ENCODE measurements at places on chromosomes 3 and 15. TPM values are rescaled to one million over a fixed set of nuclear protein-coding genes. Genes with fewer than 3 reads are reported as not detected.

DNA sequence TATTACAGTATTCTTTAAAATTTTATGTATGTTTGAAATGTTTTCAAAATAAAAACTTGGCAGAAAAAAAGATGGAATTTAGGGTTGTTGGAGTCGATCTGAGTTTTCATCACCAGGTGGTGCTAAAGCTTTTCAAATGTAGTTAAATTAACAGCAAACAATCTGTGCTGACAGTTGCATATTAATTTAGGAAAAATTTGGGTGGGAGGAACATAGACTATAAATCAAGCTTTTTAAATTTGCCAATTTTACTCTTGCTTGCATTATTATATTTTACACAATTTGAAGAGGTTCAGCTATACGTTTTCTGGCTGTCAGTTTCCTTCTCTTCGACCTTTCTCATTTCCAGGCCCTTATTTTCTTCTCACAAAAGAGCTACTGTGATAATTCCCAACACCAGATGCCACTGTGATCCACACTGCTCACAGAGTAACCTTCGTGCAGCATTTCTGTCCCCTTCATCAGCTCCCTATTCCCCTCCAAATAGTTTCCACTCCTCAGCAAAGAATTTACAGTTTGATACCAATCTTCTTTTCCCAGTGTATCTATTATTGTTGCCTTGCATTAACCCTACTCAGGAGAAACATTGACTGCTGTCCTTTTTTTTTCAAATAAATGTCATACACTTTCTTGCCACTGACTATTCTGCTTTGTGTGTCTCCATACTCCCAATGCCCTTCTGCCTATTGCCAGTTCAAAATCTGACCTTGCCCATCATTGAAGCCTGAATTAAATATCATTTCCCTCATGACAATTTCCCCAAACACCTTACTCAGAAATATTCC is 53.4 kb upstream of the EIF5A2 start:
- no peaks in the 10 kb centered on the region for H3K36me3 ChIP-seq
- no peaks in the 10 kb centered on the region for H3K4me1 ChIP-seq
- no peak overlapping the region for H3K4me3 ChIP-seq

DNA sequence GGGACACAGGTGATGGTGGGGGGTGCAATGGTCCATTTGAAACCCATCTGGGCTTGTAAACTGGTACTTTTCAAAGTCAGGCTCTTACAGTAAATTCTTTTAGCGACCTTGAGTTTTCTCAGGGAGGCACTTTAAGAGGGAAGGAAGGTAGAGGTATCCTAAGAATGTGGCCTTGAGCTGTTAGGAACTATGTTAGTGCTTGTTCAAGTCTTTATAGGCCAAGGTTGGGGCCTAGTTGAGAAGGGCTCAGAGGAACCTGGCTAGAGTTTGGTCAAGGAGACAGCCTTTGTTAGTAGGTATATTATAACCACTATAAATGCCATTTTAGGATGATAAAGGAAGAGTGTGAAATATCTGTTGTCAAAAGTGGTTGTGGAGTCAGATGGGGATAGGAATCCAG is 9.2 kb upstream of the CCK start:
- H3K27me3 ChIP-seq: no peaks in the 10 kb centered on the region
- no peak overlapping the region for H3K4me3 ChIP-seq

DNA sequence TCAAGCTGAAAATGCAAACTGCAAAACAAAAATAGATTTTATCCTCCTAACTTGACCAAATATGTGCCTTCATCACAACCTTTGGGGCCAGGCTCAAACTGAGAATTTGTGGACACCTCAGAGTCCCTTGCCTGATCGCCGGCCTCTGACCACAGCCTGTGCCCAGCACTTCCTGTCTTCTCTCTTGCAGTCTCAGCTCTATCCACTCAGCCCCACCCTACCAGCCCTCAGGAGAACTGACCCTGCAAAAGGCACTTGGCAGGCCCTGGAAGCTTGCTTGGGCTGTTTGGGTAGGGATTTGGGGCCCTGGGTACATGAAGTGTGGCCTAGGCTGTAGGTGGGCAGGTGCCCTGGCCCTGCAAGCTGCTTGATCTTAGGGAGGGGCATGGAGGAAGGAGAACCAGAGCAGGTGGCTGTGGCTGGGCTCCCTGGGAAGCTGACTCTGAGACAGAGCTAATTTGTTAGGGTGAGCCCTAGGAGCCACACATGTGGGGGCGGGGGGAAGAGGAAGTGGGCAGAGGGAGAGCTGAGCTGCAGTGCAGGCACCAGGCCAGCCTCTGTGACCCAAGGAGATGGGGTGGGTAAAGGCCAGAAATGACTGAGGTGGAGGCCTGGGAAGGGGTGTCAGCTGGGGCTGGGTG is 8.6 kb downstream of the CLEC3B start:
- H3K27ac ChIP-seq: no peak overlapping the region
- H3K4me3 ChIP-seq: no peak overlapping the region
- H3K4me1 ChIP-seq: peaks cover 10% of the 10 kb centered on the region
- H3K27me3 ChIP-seq: no peaks in the 10 kb centered on the region

ACAN gene
- total RNA-seq: not detected

DNA sequence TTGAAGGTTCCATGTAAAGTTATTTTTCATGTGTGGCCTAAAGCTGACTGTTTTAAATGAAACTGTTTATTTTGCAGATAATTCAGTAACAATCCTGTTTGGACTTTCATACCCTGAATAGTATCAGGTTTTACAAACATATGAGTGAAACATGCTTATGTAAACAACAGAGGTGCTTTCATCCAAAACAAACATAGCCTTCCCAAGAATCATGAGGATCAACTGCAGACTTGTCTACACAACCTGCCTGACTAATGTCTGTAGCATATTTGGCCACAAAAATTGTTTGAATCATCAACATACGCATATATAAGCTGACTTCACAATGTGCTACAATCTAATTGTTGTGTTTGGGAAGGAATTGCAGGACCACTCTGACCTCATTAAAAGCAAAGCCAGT is 190.4 kb downstream of the DIPK2A start:
- DNase-seq: no peak
- H3K27me3 ChIP-seq: no peaks in the 10 kb centered on the region
- no peaks in the 10 kb centered on the region for H3K36me3 ChIP-seq
- H3K27ac ChIP-seq: no peak overlapping the region
- no peaks in the 10 kb centered on the region for H3K4me1 ChIP-seq

DNA sequence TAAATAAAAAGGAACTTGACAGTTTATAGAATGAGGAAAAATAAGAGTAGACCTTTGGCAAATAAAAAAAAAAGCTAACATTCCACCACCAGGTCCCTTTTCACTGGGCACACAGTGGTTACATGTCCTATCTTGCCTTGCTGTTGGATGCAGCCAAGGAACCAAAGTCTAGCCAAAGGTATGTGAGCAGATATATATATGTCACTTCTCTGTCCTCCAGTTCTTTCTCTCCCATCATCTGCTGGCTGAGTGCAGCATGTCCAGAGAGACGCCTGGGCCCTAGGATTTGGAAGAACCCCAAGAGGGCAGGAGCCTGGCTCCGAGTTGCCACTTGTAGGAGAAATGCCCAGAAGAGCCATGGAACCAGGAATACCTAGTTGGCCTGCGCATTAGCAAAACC is 104.7 kb downstream of the SERPINI1 start:
- no peak overlapping the region for H3K4me3 ChIP-seq
- H3K27ac ChIP-seq: no peak overlapping the region
- H3K36me3 ChIP-seq: no peaks in the 10 kb centered on the region
- DNase-seq: no peak

DNA sequence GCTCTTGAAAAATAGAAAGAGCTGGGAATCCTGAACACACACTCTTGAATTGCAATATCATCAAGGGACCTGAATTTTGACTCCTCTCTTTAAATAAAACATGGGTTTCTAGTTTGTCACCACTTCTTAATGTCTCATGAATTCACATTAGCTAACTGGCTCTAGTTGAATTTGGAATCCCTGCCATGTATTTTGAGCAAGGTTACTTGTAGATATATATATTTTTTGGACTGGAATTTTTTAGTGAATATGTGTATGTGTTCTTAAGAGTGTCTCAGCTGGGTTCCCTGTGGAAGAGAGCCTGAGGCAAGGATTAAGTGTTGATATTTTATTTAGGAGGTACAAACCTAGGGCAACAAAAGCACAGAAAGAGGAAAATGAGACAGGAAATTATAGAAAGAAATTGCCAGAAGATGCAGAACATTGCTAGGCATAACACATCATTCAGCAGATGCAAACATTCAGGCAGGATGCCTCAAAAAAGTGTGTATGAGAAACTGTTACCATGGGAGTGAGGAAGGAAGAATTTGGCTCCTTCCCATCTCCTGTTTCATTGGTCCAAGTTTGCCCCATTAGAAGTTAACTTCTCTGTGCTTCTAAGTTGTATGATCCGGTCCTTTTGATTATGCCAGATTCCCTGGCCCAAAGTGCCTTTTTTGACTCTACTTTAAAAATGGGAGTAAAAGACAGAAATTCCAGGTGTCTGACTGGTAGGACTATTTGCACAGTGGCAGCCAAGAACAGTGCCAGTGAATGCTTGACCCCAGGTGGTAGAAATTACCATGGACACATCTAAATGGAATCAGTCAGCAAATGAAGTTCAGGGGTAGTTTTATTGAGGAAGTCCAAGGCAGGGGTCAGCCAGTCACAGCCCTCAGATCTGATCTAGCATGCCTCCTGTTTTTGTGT is 253.7 kb upstream of the TGFBR2 start:
- H3K36me3 ChIP-seq: no peaks in the 10 kb centered on the region
- H3K4me1 ChIP-seq: no peaks in the 10 kb centered on the region
- H3K4me3 ChIP-seq: no peak overlapping the region

GRCh38 chr15:69827751-69828150 is 270.0 kb downstream of the TLE3 start:
- H3K27me3 ChIP-seq: no peaks in the 10 kb centered on the region
- no peaks in the 10 kb centered on the region for H3K36me3 ChIP-seq
- H3K4me1 ChIP-seq: peaks cover 32% of the 10 kb centered on the region
- H3K27ac ChIP-seq: no peak overlapping the region
- DNase-seq: no peak

DNA sequence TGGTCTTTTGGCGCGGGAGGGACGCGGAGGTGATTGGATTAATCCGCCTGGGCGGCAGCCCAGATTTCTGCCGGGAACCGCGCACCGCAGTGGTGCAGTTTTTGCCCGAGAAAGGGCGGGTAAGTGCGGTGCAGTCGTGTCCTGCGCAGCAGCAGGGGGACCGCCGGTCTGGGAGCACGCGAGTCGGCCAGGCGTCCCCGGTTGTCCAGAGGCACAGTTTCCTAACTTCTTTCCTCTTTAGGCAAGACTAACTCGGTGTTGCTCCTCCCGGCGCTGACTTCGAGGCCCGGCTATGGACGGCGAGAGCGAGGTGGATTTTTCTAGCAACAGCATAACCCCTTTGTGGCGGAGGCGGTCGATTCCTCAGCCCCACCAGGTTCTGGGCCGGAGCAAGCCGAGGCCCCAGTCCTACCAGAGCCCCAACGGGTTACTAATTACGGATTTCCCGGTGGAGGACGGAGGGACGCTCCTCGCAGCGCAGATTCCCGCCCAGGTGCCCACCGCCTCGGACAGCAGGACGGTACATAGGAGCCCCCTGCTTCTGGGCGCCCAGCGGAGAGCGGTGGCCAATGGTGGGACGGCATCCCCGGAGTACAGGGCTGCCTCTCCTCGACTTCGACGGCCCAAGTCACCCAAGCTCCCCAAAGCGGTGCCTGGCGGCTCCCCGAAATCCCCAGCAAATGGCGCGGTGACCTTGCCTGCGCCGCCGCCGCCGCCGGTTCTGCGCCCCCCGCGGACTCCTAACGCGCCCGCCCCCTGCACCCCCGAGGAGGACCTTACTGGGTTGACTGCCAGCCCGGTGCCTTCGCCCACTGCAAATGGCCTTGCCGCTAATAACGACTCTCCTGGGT is 736 bp downstream of the ARHGEF26 start:
- no peak for DNase-seq
- H3K36me3 ChIP-seq: no peaks in the 10 kb centered on the region
- no peaks in the 10 kb centered on the region for H3K27me3 ChIP-seq
- H3K4me3 ChIP-seq: no peak overlapping the region
- H3K4me1 ChIP-seq: no peaks in the 10 kb centered on the region

DNA sequence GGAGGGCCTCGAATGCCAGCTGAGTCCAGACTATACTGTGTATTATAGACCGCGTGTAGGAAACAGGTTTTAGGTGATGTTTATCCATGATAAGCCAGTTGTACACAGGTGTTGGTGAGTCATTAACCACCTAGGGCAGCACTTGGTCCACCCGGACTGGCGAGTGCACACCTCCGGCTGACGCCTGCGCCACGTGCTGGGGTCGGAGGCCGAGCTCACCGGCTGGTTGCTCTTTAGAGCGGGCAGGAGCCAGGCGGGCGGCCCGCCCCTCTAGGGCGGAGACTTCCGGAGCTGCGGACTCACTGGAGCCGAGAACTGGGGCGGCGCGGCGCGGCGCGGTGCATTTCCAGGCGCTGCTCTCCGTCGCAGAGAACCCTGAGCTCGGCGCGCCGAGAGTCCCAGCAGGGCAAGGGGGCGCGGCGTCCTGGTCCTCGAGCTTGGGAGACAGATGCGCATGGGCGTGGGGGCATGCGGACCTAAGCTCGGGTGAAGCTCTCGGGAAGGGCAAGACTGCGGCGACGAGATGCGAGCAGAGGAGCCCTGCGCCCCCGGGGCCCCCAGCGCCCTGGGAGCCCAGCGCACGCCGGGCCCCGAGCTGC is at the start of gene ESYT3:
Gene ESYT3, plus strand, starts transcription at position 341 of the 599 bp plus-strand sequence. Its CDS starts 183 bp downstream, at position 524.
- no peak within 1 kb of the TSS for H3K4me3 ChIP-seq
- no peak within 1 kb of the TSS for H3K27ac ChIP-seq
- no peaks in the 10 kb centered on the region for H3K27me3 ChIP-seq

AADAC gene
- not detected for total RNA-seq

MYZAP gene
- not detected for total RNA-seq

DNA sequence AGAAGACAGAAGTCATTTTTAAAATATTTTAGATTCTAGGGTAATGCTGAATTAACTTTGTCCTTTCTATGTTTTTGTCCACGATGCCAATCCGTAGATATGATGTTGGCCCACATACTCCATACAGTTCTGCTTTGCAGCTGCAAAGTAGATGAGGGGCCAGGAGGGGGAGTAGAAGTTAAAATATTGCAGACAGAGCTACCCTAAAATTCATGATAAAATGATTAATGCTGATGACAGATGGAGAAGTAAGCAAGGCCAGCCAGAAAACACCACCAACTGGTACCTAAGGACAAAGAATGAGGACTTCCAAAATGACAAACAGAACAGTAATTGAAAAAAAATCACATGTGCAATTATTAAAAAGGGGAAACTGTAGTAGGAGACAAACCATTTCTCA is 756.6 kb upstream of the ARPP21 start:
- H3K4me3 ChIP-seq: no peak overlapping the region
- no peaks in the 10 kb centered on the region for H3K27me3 ChIP-seq
- H3K36me3 ChIP-seq: no peaks in the 10 kb centered on the region
- DNase-seq: peak; percentile 73

TOPAZ1 gene
- total RNA-seq: not detected

DNA sequence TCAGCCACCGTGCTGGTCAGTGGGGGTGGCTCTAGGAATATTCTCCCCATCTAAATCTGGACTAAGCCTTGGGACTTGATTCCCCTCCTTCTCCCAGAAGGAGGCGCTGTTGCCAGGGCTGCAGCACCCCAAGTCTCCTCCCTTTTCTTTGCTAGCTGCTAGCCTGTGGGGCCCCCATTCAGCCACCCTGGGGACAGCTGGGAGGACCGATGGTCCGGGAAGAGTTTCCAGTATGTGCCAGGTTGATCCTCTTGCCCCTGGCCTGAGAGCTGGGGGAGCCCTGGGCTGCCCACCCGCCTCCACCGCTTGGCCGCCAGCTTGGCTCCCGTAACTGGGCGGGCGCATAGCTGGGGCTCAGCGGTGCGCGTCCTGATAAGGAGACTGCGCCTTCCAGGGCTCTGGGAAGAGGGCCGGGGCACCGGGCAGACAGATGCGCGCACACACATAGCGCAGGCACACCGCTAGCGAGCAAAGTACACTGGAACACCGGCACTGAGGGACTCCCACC is 4.2 kb downstream of the SMAD6 start:
- no peaks in the 10 kb centered on the region for H3K27me3 ChIP-seq
- no peaks in the 10 kb centered on the region for H3K36me3 ChIP-seq
- peaks cover 15% of the 10 kb centered on the region for H3K4me1 ChIP-seq
- no peak overlapping the region for H3K27ac ChIP-seq
- H3K4me3 ChIP-seq: no peak overlapping the region

Data from Karpas-422 (cell line).